Tongue (tissue), 3 donors: ENCODE measurements at places on chromosomes 4 and X. TPM values are rescaled to one million over a fixed set of nuclear protein-coding genes. Genes with fewer than 3 reads are reported as not detected.

UGT2A1 gene
- not detected for total RNA-seq

ZNF182 gene
- total RNA-seq, result 7.3 TPM

SPACA5 gene
- not detected for total RNA-seq

ARMCX2 gene
- 61.4 TPM for total RNA-seq

ARHGAP4 gene
- 19.6 TPM for total RNA-seq

MPP1 gene
- total RNA-seq, result 21.2 TPM

FHDC1 gene
- total RNA-seq, result 9.9 TPM

GUCY1B1 gene
- total RNA-seq, result 26.6 TPM

ADH1A gene
- total RNA-seq, result not detected

NPNT gene
- total RNA-seq, result 110 TPM

F8A2 gene
- not detected for total RNA-seq

XK gene
- 14.3 TPM for total RNA-seq

DCAF8L2 gene
- total RNA-seq, result not detected

MAGEA1 gene
- not detected for total RNA-seq

SASH3 gene
- 1.5 TPM for total RNA-seq

APOO gene
- total RNA-seq, result 17.0 TPM

QRFPR gene
- total RNA-seq, result 0.62 TPM

MAGEA2 gene
- total RNA-seq, result not detected

TEX13B gene
- not detected for total RNA-seq

VCX3A gene
- not detected for total RNA-seq

UNC5C gene
- total RNA-seq, result 2.7 TPM

NLGN4X gene
- 11.3 TPM for total RNA-seq
